ENCODE measurements at places on chromosomes 12 and 14. TPM values are rescaled to one million over a fixed set of nuclear protein-coding genes. Genes with fewer than 3 reads are reported as not detected.

PLEKHD1 gene
- total RNA-seq = not detected

DNA sequence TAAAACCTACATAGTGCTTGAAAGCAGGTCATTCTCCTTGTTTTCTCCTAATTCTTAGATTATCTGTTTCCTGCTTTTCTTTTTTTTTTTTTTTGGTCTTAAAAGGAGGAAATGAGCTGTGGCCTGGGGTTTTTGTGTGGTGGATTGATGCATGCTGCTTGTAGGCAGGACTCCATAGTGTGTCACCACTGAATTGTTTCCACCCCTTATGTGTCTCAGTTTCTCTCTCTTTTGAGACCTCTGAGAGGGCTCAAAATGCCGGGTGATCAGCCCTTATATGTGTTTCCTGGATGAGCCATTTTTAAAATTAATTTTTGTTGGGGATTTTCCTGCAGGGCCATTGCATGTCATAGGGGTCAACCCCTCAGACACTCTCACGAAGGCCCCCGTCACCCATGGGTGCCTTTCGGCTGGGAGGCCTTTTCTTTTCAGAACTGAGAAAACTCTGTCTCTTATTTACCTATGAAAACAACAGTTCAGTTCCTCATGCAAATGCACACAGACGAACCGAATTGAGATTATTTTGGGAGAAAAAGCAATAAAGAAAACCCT, 32.0 kb upstream of the LRRK2 start:
- no peak for DNase-seq

GRCh38 chr14:89178800-89179535, 238.1 kb downstream of the FOXN3 start:
- DNase-seq = no peak

AQP5 gene
- not detected for total RNA-seq

Data from tibial nerve (tissue), 4 donors.